HCT116 (cell line): ENCODE measurements at places on chromosomes 12 and 14.

GRCh38 chr12:55703901-55704761, 3.6 kb downstream of the ITGA7 start:
- no peak for DNase-seq

- peak; percentile 76 for DNase-seq
These were observed 130.7 kb upstream of the HIF1A start for GRCh38 chr14:61564618-61565091.

DNA sequence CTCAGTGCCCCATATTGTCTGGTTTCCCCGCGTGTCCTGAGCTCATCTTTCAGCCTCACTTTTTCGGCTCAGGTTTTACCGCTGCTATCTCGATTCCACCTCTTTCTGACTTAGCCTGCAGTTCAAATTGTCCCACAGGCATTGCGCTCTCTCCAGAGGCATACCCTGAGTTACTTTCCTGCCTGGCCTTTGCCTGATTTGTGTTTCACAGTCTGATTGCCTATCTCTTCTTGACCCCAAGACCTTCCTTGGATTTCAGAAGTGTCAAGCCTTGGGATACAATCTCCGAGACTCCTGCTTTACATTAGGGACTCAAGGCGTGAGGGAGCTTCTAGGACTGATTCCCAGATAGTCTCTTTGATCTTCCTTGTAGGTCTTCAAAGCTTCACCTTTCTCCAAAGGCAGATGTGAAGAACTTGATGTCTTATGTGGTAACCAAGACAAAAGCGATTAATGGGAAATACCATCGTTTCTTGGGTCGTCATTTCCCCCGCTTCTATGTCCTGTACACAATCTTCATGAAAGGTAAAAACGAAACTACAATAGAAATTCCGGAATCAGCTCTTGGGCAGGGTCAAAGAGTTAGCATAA, 629 bp downstream of the LETMD1 start:
- DNase-seq, result no peak

DNA sequence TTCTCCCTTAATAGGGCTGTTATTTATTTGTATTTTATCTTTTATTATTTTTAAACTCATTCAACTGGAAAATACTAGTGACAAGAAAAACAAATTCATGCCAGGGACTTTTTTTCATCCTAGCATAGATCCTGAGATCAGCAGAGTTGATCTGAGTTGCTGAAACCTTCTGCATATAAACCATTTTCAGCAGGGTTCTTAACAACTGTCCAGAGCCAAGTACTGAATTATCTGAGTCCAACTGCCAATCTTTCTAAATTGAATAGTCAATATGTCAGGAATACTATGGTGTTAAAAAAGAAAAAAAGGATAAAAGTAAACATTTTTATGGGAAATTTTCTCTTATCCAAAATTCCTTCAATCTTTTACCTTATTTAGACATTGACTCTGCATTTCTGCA, 28.6 kb downstream of the CDC42BPB start:
- DNase-seq, result no peak

DNA sequence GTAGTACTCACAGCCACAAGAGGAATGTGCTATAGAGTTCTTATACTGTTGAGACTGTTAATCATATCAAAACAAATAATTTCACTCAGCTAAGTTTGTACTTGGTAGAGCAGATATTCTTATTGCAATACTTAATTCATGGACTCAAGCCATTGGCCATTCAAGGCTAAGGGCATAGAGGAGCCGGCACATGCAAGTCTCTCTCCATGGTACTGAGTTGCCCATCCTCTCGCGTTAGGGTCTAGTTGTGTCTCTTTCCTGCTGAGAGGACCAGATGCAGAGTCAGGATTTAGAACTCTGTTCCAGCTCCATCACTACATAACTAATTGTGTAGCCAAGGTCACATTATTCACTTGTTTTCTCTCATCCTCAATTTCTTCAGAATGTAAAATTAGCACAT, 14.4 kb upstream of the TUNAR start:
- no peak for DNase-seq

- no peak for DNase-seq
These were observed 62.5 kb downstream of the MAPKAPK5 start for GRCh38 chr12:111904446-111904975.

GRCh38 chr12:79674629-79675028, 16.1 kb downstream of the PAWR start:
- DNase-seq, result no peak

- no peak for DNase-seq
These were observed 17.6 kb upstream of the G2E3 start for GRCh38 chr14:30541318-30541717.

DNA sequence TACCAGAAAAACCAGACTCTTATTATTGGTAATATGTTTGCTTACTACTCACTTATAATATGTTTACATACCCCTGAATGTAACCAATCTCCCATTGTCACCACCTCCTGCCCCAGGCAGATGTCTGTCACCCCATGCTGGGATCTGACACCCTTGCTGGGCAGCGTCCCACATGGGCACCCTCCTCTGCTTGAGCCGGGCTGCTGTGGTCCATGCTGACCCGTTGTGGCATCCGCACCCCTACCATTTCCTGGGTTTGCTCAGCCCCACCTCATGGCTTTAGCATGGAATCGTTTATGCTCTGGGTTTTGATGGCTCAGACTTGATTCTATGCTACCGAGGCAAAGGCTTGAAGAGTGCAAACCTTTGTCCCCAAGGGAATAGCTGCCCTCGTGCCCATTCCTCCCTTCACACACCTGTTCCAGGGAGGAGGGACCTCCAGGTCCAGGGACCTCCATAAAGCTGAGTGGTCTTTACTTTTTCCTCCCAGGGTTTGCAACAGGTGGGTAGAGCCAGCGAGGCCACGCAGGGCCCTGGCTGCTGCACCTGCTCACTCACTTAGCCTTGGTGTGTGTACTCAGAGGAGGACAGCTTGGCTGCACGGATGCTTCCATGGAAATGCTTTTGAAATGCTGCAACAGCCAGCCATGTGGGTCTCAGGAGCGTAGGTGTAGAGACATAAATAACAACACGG, 68.7 kb downstream of the PRMT8 start:
- DNase-seq, result no peak

GRCh38 chr14:74935360-74935680, 12.3 kb upstream of the RPS6KL1 start:
- no peak for DNase-seq

GRCh38 chr14:67683842-67684241, 9.4 kb upstream of the VTI1B start:
- no peak for DNase-seq

- DNase-seq, result no peak
These were observed 8.2 kb downstream of the TDG start for GRCh38 chr12:103973909-103974308.

DNA sequence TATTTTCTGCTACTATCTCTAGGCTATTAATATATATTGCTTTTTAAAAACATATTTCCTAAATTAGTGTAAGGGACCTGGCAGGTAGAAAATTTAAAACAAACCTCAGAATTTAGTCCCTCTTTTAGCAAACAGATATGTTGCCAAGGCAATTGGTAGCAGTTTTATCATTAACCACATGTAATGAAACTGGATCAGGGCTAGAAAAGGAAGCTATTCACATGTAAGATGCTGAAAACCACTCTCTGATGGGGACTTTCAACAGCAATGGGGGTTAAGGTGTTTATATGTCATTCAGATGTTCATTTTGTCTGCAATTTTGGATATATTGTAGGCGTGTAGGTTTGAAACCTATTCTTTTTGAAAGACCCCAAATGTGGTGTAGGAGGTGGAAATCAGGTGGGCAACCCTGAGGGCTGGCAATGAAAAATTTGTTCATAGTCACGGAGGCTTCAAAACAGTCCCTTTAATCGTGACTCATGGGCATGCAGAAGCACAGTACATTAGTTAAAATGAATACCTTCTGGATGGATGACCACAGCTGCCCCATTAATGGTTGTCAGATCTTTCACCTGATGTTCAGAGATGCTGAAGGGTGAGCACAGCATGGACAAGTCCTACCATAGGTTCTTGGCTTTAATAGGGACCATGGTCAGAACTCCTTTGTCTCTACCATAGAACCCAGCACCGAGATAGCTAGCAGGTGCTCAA, 5.9 kb upstream of the PKP2 start:
- no peak for DNase-seq

GRCh38 chr14:93996130-93996695, 888 bp upstream of the CCDC197 start:
- no peak for DNase-seq

GRCh38 chr14:93079321-93079720, 36.4 kb downstream of the ITPK1 start:
- DNase-seq, result no peak

- no peak for DNase-seq
These were observed 69.0 kb upstream of the OVCH1 start for GRCh38 chr12:29566441-29566840.

GRCh38 chr14:80364274-80364673, 153.0 kb upstream of the DIO2 start:
- DNase-seq, result no peak

GRCh38 chr12:65106948-65107347, 14.2 kb downstream of the WIF1 start:
- no peak for DNase-seq

DNA sequence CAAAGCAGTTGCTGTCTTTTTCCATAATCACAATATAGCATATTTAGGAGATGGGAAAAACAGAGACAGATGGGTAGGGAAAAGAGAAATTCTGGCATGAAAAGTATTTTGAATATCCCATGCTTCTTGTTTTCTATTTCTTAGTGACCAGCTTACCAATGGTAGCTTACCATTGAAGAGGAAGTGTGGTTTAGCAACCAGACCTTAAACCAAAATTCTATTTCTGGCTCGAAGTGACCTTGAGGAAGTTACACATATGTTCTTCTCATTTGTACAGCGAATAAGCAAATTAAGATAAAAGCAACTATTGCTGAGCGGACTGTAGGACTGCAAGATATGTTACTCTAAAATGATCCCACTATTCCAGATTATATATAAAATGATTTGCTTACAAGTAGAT, 82.9 kb downstream of the FGD4 start:
- DNase-seq, result no peak

- no peak for DNase-seq
These were observed 121.9 kb downstream of the CAND1 start for GRCh38 chr12:67391034-67391433.

GRCh38 chr12:27869567-27869966, 89.5 kb upstream of the MANSC4 start:
- no peak for DNase-seq

DNA sequence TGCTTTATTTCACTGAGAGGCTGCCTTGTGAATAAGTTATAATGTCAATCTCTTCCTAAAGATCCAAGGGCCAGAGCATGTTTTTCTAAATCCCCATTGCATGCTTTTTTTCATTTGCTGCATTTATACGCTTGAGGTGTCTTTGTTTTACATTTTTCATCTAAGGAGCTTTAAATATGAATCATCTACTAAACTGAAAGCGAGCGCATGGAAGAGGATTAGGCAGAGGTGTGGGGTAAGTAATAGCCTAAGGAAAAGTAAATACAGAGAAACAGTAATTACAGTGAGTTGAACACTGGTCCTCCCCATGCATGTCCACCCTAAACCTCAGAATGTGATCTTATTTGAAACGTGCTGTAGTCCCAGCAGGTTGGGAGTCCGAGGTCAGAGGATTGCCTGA, 76.4 kb upstream of the METAP2 start:
- DNase-seq, result no peak

DNA sequence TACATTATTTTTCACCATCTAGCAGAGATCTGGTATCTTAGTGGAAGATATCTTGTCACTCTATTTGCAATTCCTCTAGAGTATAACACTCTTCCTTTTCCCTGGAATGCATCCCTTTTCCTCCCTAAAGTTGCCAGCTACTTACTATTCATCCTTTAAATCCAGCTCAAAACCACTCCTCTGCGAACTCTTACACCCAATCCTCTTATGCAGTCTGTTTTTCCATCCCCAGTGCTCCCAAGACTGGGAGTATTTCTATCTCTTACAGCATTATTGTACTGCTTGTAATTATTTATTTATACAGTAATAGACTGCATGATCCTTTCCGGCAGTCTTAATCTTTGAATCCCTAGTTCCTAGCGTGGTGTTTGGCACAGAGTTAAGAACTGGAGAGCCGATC, 2.9 kb upstream of the SRGAP1 start:
- no peak for DNase-seq

GRCh38 chr12:99110868-99111267, 465.8 kb downstream of the APAF1 start:
- no peak for DNase-seq

DNA sequence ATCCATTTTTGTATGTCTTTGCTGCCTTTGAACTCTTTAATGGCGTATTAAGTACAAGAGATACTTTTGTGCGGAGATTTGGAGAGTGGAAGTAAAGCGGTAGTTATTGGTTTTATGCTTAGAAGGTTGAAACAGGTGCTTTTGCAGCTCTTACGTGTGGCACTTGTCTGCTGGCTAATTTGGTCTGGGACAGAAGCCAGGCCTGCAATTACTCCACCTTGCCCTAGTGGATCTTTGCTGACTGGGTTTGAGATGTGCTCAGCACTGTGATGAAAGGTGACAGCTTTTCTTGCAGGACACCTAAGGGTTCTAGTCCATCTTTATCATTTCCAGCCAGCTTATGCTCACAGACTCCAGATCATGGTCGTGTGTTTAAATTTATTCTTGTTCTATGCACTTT, 252.5 kb downstream of the RPL10L start:
- no peak for DNase-seq

DNA sequence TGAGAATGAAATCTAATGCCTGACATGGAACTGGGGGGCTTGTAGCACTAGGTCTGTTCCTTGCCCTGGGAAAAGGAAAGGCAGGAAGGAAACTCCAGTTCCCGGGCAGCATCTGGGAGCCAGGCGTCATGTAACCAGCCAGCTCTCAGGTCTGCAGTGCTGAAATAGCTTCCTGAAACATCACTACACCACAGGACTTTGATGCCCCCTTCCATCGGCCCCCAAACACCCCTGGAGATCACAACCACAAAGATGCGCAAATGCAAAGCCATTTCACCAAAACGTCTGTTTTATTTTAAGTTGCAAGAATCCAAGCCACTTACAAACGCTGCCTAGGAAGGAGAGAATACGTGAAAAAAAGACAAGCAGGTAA, 40.9 kb downstream of the KCTD10 start:
- DNase-seq, result no peak

- no peak for DNase-seq
These were observed 27.4 kb downstream of the PTPN11 start for GRCh38 chr12:112446008-112446725.

GRCh38 chr12:30484658-30485057, 211.0 kb downstream of the IPO8 start:
- no peak for DNase-seq

DNA sequence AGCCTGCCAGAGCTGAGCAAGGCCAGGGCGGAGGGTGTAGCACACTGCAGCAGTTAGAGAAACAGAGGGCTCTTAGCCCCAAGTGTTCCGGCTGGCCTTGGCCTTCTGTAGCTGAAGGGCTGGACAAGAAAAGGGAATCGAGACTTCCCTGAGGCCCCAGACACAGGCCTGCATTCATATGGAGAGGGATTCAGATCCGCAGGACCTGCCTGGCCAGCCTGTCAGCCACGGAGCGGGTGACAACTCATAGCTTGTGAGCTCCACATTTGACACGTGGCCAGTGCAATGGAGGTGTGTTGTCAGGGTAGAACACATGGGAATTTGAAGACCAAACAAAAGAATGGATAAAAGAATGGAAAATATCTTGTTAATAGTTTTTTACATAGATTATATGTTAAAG, 182.2 kb upstream of the GSC start:
- no peak for DNase-seq

- peak; percentile 28 for DNase-seq
These were observed 52.3 kb upstream of the TMEM263 start for GRCh38 chr12:106903241-106903945.

- DNase-seq, result no peak
These were observed 168.3 kb downstream of the NEDD1 start for GRCh38 chr12:97075161-97075933.

GRCh38 chr12:131736446-131737149, 25.7 kb downstream of the SFSWAP start:
- DNase-seq, result no peak

- peak; percentile 7 for DNase-seq
These were observed 1.7 kb downstream of the PRPF40B start for GRCh38 chr12:49624921-49625577.
